NCI-H526 treated with DMSO at 0.1 percent for 48 hours (cell line): ENCODE measurements at places on chromosomes 2 and 18.
A peak's percentile ranks its signal among the peaks of the same experiment; 100 is the strongest.

- DNase-seq, result no peak
Measured at GRCh38 chr18:612156-612555, 15.4 kb downstream of the CLUL1 start.

- DNase-seq, result no peak
Measured at GRCh38 chr2:3307901-3308300, 69.7 kb downstream of the EIPR1 start.

GRCh38 chr2:105787376-105788318 is 42.9 kb downstream of the NCK2 start:
- no peak for DNase-seq

- no peak for DNase-seq
Measured at GRCh38 chr2:65072181-65072970, 16.2 kb downstream of the CEP68 start.

- DNase-seq, result no peak
Measured at GRCh38 chr2:97919858-97920257, 75.9 kb downstream of the TMEM131 start.

DNA sequence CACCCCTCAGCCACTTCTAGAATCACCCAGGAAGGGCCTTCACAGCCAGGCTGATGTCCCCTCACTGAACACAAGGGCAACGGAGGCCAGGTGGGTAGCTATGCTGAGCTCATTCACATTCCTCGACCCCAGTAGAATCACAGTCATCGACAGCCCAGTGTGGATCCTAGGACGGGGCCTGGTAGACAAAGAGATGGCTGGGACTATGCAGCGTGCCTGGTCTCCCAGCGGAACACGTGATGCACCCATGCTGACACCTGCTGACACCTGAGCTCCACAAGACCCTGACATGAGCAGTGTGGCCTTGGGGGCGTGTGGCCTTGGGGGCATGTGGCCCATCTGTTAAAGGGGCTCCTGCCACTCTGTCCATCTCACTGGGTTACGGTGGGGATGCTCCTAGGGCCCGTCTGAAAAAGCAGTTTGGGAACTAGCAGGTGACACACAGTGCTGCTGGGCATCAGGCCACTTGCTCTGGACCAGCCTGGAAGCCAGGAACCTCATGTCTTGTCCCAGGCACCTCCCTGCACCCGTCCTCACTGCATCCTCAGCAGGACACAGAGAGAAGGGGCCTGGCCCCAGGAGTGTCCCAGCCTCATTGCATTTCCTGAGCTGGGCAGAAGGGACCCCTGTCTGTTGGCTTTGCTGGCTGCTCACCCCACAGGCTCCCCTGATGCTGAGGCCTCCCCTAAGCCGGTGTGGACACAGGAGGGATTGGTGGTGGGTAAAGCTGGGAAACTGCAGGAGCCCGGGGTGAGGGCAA is 9.7 kb downstream of the ECEL1 start:
- no peak for DNase-seq

GRCh38 chr2:113098041-113098440 is 29.4 kb upstream of the IL1RN start:
- DNase-seq, result no peak

- DNase-seq, result no peak
Measured at GRCh38 chr2:188979187-188980114, 5.3 kb downstream of the COL3A1 start.

- no peak for DNase-seq
Measured at GRCh38 chr2:196500686-196501431, 138.7 kb upstream of the CCDC150 start.

DNA sequence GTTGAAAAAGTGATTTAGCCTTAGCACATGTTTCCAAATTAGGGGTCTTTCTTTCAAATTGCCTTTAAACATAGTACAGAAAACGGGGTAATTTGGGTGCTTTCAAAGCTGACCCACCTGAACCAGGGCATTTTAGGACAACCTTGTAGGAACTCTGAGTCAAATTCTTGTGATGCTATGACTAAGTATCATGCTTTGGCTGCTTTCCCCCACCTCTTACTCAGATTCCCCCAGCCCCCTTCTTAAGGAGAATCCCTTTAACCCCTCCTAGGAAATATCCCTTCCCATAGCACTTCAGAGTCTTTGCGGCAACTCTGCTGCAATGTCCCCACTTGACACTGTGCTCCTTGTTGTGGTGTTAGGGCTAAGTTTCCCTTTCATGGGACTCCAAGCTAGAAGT is 18.6 kb upstream of the KLF7 start:
- DNase-seq, result no peak

- DNase-seq, result peak; percentile 82
Measured at GRCh38 chr18:22572341-22572740, 154.6 kb upstream of the CTAGE1 start.

DNA sequence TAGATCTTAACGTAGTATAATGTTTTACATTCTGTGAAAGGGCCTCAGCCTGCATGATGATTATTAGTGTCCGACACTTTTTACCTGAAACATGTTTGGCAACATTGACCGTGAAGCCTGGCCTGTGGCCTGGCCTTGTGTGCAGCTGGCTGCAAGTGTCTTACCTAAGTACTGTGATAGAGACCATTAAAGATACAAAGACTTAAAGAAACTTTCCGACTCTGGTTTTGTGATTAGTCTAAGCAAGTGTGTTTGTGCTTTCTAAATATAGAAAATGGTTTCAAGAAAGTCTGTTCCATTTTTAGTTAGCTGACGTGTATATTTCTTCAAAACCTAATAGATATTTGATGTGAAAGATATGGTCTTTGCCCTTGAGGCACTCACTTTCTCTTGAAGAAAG is 601.8 kb downstream of the LRP1B start:
- DNase-seq, result no peak

- no peak for DNase-seq
Measured at GRCh38 chr2:177675350-177675821, 282.8 kb downstream of the AGPS start.

GRCh38 chr2:137156221-137156844 is 391.0 kb downstream of the THSD7B start:
- DNase-seq, result no peak

GRCh38 chr2:31232586-31232985 is 1.4 kb upstream of the EHD3 start:
- DNase-seq, result no peak

DNA sequence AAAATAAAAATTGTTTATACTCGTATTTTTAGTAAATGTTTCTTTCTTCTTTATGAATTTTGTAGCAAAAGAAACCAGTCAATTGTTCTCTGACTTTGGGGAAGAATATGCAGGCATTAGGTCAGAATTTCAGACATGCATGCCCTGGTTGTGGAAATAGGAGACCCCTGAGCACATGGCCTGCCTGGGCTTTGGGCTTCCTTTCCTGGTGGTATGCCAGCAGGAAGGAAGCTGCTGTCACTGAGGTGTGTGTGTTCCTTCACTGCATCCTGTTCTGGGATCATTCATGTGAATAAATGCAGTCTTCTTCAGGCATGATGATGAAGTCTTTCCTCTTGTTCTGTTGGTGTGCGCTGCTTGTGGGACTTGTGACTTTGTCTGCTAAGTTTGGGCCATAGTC is 920.2 kb upstream of the VRK2 start:
- DNase-seq, result no peak

- DNase-seq, result no peak
Measured at GRCh38 chr2:64361151-64361938, 92.6 kb upstream of the LGALSL start.

DNA sequence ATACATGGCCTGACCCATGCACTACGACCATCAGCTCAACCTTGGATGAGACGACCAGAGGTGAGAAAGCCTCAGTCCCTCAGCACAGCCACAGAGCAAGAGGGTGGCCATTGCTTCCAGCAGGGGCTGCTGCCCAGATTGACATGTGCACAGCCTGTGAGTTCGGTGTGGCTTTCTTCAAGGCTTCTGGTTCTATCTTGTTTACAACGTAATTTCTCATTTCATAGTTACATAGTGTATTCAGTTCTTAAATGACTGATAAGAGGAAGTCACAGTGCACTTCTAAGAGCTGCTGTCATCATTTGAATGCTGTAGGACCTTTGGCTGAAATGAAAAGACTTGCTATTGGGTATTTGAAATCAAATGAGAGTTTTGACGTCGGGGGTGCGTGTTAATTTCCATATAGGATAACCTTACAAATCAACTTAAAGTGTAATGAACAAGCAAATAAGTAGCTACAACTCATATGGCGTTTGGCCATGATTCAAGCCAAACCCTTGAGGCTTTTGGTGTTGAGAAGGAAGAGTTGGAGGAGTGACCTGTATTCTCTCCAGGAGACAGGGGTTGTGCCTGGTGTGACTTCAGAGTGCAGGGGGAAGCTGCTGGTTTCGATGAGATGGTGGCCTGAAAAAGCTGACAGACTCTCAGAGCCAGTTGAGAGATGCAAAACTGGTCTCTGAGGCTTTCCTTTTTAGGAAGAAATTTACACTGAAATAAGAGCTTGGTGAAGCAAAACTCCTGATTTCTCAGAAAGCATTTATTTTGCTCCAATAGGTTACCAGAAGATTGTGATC is 51.0 kb downstream of the TSHZ1 start:
- DNase-seq, result no peak

GRCh38 chr2:37156071-37156856 is 516 bp downstream of the EIF2AK2 start:
- peak; percentile 53 for DNase-seq

DNA sequence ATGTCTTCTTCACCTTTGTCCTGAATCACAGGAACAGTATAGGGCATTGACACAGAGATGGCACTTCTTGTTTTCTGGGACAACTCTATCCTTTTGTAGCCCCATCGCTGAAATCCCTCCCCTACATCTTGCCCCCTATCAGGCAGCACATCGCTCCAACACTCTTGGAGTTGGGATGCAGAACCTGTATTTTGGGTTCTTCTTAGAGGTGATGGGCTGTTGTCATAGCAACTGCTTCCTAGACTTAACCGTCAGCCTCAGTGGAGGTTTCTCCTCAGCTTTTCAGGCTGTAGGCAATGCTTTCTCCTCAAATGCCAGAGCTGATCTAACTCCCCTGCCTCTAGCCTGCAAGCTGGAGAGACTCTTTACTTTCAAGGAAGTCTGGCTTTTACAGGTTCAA is 99.9 kb upstream of the SPRED2 start:
- DNase-seq, result no peak

- DNase-seq, result no peak
Measured at GRCh38 chr2:178177066-178177679, 17.1 kb upstream of the OSBPL6 start.

DNA sequence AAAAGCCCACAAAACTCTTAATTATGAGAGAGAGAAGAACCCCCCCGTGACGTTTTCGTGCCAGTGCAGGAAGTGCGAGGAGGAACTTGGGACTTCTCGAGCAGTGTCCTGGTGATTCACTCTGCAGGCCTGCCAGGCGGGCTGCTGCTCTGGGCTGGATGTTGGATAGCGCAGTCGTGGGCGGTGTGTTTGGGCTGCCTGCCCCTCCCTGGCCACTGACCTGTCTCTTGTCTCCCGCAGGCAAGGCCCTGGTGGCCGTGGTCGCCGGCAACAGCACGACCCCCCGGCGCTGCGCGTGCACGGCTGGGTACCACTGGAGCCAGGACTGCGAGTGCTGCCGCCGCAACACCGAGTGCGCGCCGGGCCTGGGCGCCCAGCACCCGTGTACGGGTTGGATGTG is 29.0 kb downstream of the TNFRSF11A start:
- no peak for DNase-seq

GRCh38 chr2:227436436-227437174 is 35.4 kb upstream of the AGFG1 start:
- DNase-seq, result no peak

DNA sequence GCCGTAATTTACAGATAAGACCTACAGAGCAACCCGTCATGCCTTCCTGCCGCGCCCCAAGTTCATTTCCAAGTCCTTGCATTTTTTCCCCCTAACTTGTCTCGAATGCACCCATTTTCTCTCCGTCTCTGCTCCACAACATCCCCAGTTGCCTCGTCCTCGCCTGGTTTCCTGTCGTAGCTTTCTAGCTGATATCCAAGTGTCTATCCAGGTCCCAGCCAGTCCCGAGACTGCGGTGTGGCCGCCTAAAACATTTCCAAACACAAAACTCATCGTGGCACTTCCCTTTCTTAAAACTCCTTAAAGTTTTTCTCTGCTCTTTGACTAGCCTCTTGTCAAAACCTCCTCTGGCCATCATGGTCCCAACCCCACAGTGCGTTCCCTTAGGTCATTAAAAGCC is 1.2 kb upstream of the BARD1 start:
- DNase-seq, result no peak

- no peak for DNase-seq
Measured at GRCh38 chr18:24976502-24976901, 375.5 kb downstream of the ZNF521 start.

- DNase-seq, result no peak
Measured at GRCh38 chr18:41370740-41371139, 584.3 kb upstream of the PIK3C3 start.

GRCh38 chr2:36383726-36384125 is 28.1 kb downstream of the CRIM1 start:
- DNase-seq, result no peak

- DNase-seq, result no peak
Measured at GRCh38 chr2:30684516-30684915, 122.7 kb downstream of the CAPN13 start.

DNA sequence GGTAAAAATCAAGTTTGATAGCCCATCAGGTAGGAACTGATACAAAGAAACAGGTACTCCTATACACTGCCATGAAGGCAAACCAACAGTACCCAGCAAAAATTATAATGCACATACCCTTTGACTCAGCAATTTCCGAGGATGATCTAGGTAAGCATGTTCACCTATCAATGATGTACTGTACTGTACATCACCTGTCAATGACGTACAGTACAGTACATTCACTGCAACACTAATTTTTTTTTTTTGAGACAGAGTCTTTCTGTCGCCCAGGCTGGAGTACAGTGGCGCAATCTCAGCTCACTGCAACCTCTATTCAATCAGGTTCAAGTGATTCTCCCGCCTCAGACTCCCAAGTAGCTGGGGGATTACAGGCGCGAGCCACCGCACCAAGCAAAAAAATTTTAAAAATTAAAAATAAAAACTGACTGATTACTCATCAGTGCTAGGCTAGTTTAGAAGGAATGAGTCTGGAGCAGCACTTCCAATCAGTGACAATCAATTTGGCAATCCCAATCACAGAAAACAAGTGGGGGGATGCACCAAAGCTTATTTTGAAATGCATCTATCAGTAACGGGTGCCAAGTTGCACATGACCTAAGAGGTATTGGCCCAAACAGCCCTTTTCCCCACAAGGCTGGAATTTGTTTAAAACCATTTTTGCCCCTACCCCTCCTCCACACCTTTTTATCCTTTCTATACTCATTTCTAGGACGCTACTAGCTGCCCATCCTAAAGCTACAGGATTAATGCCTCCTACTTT is 8.2 kb downstream of the SRSF7 start:
- DNase-seq, result no peak

GRCh38 chr2:75162897-75163296 is 36.4 kb downstream of the TACR1 start:
- no peak for DNase-seq

GRCh38 chr2:233183869-233184418 is 67.5 kb upstream of the ATG16L1 start:
- DNase-seq, result no peak
